ENCODE measurements at places on chromosomes 1 and 21.

DNA sequence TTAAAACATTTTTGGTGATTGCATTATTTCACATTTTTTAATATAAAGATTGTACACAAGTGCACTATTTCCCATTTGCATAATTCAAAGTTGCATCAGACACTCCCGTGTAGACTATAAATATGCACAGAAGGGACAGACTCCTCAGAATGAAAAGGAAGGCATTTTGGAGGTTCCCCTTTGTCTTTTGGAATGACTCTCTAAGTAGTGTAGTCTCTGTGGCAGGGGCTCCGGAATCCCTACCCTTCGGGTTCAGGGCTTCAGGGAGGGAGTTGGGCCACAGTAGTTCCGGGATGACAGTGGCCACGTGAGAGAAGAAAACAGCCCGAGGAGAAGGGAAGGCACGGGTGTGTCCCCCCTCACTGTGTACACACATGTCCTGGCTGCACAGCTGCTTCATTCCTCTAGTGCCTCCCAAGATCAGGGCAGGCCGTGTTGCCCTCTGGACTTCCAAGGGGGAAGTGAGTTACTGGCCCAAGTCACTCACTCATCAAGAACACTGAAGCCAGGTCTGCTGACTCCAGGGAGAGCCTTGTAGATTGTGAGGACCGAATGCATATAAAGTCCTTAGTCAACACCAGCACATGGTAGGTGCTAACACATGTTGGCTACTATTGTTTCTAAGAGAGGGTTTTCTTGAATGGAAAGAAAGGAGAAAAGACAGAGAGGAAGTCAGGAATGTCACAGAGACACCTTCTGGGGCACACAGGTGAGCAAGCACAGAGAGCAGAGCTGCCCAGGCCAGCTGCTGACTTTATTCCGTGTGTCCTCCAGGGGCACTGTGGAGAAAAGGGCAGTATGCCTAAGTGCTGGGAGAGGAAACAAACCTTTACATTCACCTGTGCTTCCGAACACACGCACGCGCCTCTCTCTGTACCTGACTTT, 39.8 kb downstream of the LHX4 start:
- DNase-seq, result no peak

DNA sequence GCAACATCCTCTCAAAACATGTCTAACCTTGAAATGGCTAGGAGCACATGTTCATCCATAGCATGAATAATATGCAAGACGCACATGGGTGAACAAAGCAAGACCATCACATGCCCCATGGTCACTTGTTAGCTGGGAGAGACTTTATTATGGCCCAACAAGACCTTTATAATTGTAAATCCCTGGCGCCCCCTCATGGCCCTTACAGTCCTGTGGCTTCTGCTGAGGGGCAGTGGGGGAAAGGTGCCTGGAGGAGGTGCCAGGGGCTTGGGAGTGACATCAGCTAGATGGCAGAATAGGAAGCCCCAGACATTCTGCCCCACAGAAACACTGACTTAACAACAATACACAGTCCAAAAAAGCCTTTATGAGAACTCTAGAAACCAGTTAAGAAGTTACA, 51.7 kb downstream of the CSMD2 start:
- no peak for DNase-seq

- peak; percentile 82 for DNase-seq
These were observed 42.8 kb downstream of the ACP6 start for GRCh38 chr1:147627435-147628110.

DNA sequence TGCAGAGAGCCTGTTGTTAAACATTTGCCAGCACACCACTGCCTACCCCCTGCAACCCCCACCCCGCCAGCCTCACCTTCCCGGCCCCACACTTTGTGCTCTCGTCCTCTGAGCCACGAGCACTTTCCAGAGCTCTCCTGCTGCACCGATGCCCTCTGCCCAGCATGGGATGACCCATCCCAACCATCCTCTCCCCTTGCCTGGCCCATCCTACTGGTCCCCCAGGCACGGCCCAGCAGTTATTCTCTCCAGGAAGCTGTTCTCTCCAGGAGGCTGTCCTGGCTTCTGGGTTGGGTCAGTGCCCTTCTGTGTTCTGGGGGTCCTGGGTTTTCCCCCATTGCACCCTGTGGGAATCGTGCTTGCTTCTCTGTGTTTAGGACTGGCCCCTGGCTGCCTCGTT, 60.1 kb upstream of the ABCG1 start:
- peak; percentile 5 for DNase-seq

DNA sequence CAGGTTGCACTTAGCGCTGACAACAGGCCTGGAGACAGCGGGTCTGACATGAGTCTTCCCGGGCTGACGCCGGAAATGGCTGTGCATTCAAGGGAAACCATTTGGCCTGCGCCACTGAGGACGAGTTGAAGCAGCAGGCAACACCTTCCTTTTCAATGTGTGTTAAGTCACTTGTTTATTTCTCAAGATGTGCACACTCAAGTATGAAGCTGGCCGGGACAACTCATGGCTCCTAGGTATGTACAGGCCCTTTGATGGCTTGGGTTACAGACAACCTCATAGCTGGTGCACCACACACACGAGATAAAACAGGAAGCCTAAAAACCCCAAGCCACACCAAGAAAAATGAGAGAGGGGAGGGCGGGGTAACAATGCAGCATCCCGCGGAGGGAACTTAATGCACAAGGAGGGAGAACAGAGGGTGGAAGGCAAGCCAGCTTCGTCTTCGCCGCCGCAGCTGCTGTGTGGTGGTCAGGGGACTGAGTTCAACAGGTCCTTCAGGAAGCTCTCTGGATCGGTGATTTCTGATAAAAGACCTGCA, 118.0 kb upstream of the IFFO2 start:
- DNase-seq, result no peak

GRCh38 chr1:93483200-93483599, 35.3 kb downstream of the FNBP1L start:
- no peak for DNase-seq

DNA sequence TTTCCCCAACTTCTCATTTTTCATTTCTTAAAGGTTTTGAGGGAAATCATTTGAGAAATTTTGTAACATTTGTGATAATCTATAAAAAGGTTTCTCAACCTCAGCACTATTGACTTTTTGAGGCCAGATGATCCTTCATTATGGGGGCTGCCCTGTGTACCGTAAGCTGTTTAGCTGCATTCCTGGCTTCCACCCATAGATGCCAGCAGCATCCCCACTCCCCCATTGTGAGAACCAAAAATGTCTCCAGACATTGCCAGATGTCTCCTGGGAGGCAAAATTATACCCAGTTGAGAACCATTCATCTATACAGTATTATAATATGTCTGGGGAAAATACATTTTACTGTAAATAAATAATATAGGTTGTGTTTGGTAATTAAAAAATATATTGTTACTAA, 146.0 kb downstream of the PBX1 start:
- no peak for DNase-seq
